ENCODE measurements at places on chromosomes 2 and 18.

DNA sequence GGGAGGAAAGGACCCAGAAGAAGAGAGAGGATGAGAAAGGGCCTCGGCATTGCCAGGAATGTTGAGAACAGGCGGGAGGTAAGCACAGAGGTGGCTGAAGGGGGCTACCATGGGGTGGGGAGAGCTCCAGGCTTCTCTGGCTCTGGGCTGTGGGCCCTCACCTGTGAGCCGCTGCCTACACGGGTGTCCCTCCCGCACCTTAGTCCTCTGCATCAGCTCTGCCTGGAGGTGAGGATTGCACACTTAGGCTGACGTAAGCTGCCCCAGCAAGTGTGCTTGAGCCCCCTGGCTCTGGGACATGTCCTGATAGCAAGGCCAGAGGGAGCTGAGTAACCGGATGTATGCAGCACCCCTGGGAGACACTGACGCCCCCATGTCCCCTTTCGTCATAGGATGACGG is 33.9 kb downstream of the TMEM18 start:
- DNase-seq = no peak

GRCh38 chr2:206515580-206515979 is 72.2 kb downstream of the ADAM23 start:
- DNase-seq = no peak

GRCh38 chr18:52391810-52392559 is 52.0 kb downstream of the DCC start:
- no peak for DNase-seq

DNA sequence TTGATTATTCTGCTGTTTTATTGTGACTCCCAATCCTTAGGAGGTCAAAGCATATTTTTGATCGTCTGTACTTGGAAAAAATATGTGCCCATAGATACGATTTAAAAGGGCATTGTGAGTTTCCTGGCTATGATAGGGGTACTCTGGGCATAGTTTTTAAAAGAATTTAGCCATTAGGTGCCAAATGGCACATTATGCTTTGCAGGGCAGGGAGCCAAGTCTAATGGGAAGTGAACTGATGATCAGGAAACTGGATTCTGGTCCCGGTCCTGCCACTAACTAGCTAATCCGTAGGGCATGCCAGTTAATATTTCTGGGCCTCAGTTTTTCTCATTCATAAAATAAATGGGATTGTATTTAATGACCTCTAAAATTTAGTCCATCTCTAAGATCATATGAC is 189.3 kb downstream of the LTBP1 start:
- DNase-seq = no peak

- no peak for DNase-seq
Measured at GRCh38 chr2:85183479-85183878, 50.3 kb downstream of the TCF7L1 start.

GRCh38 chr2:218505754-218506371 is 62.3 kb downstream of the USP37 start:
- no peak for DNase-seq

DNA sequence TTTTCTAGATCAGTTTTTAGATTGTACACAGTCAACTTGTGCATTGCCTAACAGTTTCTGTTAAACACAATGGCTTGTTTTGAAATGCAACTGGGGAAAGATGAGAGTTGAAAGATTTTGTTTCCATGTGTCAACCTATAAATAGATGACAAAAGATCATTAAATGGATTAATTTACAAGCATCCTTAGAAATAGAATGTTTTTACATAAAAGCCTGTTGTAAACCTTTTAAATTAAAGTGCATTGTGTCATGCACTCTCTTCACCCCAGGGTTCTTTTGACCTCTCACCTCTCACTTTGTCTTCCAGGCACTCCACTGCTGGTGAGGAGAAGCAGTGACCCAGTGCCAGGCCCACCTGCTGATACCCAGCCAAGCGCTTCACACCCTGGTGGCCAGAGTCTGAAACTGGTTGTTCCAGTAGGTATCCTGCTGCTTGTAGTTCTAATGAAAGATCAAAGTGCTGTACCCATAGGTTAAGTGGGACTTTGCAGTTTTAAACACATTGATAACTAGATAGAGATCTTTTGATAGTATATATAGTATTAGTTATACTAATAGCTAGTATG is 502.1 kb downstream of the PARD3B start:
- DNase-seq = no peak

DNA sequence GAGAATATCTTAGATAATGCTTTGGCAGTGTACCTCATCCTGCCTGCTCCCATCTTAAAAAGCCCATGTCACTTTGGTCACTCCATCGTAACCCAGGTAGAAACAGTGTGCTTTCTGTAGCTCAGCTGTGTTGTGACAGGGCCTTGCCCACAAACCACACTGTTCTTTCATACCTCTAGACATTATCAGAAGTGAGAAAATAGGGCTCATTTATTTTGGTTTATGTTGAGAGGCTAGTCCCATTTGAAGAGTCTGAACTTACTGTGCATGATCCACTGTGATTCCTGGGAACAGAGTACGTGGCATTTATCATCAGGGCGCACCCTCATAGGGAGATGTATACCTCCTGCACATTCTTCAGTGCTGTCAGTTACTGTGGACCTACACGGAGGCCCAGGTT is 69.7 kb downstream of the FEZ2 start:
- DNase-seq = no peak

- no peak for DNase-seq
Measured at GRCh38 chr2:42438685-42439084, 55.1 kb downstream of the KCNG3 start.

DNA sequence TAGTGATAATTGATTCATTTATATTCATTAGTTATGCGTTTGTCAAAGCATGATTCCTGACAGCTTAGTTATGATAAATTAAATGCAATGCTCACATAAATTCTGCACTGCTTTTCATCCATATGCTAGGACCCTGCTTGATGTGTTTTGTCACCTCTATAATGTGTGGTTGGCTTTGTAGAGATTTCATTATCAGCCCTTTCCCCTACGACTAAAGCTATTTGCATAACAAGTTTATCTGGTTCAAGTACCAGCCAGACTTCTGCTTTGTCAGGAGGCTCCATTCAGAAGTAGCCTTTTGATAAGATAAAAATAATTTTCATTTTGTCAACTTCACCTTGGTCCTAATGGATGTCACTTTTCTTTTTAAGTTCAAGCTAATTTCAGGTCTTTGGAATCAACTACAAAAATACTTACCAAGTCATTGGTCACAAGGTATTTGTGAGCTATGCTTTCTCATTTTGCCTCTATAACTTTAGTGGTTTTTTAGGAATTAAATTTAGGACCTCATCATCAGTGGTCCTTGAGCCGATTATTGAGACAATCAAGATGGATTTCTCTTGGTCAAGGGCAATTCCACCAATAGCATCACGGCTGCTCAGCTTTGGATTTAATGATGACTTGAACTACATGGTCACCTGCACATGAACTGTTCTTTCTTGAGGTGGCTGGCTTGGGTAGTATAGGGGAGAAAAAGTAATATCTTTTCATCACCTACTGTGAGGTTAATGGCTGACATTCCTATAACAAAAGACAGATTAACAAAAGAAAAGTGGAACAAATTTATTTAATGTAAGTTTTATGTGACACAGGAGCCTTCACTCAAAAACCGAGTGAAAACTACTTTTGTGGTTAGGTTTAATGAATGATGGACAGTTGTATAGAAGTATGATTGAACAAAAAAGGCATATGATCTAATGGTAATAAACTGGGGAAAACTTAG is 162.1 kb downstream of the MYO3B start:
- no peak for DNase-seq

DNA sequence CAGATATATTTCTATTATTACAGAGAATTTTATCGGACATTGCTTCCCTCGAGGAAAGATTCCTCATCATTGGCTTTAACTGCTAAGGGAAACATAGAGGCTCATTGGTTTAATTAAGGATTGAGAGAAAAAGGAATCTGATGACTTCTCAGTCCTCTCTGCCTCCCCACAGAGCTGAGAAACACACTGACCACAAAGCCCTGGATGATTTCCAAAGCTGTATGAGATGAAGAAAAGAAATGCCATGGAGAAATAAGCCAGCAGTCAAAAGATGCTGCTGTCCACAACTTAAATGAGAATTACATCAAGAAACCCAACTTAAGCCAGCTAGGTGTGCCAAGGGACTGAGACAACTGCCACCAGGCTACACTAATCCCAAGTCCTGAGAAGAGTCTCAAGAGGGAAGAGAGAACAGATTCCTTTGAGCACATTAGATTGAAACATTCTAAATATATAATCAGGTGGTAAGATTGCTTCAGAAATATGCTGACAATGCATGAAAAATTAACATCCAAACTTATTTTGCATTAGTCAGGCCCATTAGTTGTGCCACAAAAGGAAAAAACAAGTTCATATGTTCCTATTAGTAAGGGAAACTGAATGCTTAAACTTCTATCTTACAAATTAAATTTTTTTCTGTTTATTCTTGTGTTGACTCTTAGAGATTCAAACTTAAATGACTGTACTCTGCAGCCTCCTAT is 308.1 kb upstream of the CYRIA start:
- no peak for DNase-seq

DNA sequence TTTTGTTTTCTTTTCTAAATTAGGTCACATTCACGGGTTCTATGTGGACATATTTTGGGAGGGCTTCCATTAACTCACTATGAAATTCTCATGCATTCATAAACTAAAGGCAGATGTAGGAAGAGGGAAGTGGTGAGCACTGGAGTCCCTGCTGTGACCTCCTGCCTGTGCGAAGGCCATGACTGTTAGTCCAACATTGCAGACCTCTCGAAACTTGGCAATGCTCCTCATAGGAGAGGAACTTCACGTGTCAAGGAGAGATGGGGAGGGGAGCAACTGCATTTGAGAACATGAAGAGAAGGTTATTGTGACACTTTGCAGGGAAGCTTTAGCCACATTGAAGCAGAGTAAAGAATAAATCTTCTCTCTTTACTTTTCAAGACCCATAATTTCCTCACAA is 126.4 kb upstream of the HNMT start:
- no peak for DNase-seq

GRCh38 chr18:63111671-63112402 is 207.7 kb downstream of the BCL2 start:
- no peak for DNase-seq

DNA sequence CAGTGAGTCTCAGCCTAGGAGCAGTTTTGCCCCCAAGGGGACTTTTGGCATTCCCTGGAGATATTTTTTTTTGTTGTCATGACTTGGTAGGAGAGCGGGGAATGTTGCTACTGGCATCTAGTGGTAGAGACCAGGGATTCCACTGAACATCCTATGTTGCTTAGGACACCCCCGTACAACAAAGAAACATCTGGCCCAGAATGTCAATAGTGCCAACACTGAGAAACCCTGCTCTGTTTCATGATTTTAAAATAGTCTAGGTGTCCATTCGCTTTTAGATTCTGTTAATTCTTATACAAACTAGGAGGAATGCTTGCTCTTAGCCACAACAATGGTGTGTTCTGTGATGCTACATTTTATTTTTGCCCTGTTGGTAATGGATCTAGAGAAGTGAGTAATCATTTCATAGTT is 225.8 kb upstream of the SIX3 start:
- DNase-seq = peak; percentile 12

DNA sequence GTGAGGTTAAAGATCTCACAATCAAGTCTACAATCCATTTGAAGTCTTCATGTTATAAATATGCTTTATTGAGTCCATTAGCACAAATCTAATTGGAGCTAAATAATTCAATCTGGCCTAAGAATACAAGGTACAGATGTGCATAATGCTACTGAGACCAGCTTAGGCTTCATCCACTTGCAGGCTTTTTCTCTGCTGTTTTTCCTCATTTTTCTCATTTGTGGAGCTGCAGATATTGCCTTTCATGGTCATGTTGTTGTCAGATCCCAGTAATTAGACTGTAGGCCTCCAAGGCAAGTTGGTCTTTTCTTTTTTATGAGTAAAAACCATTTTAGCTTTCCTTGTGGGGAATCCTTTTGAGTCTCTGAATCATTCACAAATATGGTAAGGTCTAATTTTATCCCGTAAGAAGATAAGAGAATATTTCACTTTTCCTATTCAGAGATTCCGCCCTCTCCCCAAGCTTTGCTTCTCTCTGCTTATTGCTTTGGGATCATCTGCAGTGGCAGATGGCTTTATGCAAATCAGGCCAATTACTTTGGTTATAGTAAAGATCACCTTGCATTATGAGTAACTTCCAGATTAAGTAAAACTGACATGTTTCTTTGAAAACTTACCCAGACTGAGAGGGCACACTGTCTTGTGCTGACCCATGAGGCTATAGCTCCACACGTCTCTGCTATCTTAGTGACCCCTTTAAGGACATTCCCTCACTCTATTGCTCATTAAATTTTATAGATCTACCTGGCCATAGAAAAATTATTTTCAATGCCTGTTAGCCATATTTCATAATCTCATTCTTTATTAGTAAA is 80.9 kb downstream of the MGAT5 start:
- DNase-seq = no peak

DNA sequence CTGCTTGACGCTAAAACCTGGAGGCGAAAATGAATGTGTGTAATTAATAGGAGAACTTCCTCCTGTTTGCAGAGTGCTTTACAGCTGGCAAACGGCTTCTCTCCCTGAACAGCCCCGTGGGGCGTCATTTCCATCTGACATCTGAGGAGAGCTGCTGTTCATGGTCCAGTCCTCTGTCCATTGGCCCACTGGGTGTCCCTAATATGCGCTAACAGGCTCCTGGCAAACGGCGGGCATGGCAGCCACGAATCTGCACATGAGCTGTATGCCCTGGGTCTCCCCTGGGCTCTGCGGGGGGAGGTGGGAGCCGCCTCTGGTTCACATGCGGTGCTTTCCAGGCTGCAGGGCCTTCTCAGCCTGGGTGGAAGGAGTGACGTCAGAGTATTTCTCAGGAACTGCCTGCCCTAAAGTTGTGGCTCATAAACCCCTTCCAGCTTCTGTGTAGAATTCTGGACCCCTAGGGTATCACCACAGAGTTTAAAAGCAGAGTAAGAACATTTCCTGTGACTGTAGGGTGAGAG is 73.2 kb downstream of the LRRFIP1 start:
- no peak for DNase-seq

DNA sequence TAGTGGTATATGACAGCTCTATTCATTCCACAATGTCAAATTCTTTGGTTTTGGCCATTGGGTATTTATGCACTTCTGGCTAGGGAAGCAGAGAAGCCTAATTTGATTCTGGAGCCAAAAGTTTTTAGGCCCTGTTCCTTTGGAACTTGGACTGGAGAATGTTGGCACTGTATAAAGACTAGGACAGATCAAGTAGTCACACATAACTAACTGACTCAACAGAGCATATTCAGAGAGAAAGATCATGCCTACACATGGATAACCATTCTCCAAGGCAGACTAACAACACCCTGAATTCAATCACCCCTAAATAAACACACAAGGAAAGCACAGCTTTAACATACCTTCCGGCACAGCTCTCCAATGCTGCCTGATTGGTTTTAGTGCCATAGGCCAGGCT is 62.9 kb downstream of the ARHGAP15 start:
- no peak for DNase-seq

GRCh38 chr2:186543561-186544131 is 46.2 kb upstream of the ITGAV start:
- no peak for DNase-seq

DNA sequence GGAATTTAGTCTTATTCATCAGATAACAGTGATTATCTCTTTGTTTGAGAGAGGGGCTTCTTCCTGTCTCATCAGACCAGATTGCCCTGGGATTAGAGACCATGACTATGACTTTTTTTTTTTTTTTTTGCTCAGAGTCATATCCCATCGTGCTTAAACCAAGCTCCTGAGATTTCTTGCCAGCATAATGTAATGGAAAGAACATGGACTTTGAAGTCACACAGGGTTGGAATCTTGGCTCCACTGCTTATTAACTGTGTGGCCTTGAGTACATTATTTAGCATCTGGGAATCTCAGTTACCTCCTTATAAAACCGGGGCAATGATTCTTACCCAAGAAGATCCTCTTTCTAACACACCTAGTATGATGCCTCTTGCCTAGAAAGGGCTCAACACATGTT is 268.3 kb downstream of the DYSF start:
- no peak for DNase-seq

GRCh38 chr18:21991886-21992285 is 177.5 kb upstream of the GATA6 start:
- DNase-seq = no peak
